ENCODE measurements at places on chromosomes 12 and 14.

DNA sequence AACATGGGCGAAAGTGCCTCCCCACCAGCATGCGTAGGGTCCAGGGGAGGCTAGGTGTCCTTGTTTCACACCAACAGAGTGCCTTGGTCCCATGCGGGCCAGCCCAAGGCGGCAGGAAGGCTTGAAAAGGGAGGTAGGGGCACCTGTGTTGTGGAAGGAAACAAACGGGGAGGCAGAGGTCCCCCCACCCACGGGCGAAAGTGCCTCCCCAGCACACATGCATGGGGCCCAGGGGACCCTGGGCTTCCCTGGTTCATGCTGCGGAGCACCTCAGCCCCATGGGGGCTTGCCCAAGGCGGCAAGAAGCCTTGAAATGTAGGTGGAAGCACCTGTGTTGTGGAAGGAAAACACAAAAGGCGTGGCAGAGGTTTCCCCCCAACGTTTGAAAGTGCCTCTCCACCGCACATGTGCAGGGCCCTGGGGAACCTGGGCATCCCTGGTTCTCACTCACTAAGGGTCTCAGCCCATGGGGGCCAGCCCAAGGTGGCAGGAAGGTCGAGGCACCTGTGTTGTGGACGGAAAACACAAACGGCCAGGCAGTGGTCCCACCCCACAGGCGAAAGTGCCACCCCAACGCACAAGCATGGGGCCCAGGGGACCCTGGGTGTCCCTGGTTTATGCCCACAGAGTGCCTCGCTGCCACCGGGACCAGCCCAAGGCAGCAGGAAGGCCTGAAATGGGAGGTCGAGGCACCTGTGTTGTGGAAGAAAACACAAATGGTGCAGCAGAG, 374.7 kb downstream of the ALG10 start:
- H3K4me1 ChIP-seq, result no peaks in the 10 kb centered on the region
- H3K27ac ChIP-seq, result no peak overlapping the region
- H3K36me3 ChIP-seq, result peaks cover 2% of the 10 kb centered on the region
- no peak overlapping the region for H3K4me3 ChIP-seq

DNA sequence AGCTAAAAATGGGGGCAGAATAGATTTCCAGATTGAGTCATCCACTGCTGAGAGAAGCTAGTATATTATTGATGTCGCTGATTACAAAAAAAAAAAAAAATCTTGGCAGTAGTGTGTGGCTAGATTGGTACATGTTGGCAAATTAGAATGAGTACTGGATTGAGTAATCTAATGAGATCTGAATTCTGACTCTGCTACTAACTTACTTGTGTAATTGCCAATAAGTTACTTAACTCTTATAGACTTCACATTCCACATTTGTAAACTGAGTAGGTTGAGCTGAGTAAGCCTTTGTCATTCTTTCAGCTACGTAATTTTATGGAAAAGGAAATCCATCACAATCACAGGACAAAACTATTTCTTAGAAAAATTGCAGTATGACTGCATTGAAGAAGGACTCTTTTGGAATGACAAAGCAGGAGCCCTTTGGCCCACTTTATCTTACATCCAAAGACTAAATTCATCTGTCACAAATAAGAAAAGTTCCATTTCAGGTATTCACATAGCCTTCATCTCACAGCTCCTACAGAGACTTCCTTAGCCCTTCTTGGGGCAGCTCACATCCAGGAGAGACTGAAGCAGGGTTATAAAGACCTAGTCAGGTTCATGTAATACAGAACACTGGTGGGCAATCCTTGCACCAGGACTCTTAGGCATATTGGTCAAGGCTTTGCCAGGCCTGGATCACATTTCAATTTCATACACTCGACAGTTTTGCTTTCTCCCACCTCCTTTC, 197.3 kb upstream of the CPNE8 start:
- DNase-seq, result no peak
- no peaks in the 10 kb centered on the region for H3K36me3 ChIP-seq
- no peaks in the 10 kb centered on the region for H3K4me1 ChIP-seq

DNA sequence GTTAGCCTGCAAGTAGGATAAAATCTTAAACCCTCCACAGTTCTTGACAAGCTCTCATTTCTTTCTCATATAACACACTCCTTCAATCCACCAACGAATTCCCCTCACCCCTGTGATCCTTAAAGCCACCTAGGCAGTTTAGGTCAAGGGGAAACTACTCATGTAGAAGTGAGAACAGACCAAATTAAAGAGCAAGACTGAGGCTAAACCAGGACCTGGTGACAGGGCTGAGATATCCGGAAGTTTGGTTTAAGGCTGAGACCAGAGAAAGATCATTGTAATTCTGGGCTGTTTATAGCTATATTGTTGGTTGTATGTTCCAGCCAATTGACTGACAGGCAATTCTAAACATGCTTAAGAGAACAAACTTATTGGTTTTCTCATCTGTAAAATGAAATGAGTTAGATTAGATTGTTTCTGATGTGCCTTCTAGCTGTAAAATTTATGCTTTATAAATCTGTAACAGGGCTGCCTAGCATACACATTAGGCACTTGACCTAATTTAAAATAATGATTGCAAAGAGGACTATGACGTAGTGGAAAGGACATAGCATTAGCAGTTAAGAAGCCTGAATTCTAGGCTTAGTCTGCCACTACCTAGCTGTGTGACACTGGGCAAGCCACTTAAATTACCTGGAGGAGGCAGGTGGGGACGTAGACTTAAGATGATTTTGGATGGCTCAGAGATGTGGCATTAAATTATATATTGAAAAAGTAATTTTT, 53.9 kb upstream of the PTGR2 start:
- H3K36me3 ChIP-seq, result no peaks in the 10 kb centered on the region
- peaks cover 4% of the 10 kb centered on the region for H3K4me1 ChIP-seq
- H3K4me3 ChIP-seq, result no peak overlapping the region
- no peaks in the 10 kb centered on the region for H3K27me3 ChIP-seq

DNA sequence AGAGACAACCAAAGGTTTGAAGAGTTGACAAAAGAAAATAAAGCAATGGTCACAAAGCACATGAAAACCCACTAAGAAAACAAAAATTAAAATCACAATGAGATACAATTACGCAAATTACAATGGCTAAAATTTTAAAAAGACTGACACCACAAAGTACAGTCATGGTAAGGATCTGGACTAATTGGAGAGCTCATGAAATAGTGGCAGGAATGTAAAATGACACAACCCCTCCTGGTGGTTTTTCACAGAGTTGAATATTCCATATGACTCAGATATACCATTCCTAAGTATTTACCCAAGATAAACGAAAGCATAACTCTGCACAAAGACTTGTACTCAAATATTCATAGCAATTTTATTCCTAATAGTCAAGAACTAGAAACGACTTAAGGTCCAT, 65.9 kb downstream of the NOVA1 start:
- no peaks in the 10 kb centered on the region for H3K27me3 ChIP-seq
- H3K4me1 ChIP-seq, result no peaks in the 10 kb centered on the region
- no peaks in the 10 kb centered on the region for H3K36me3 ChIP-seq
- no peak overlapping the region for H3K4me3 ChIP-seq
- no peak for DNase-seq

GRCh38 chr12:81206429-81206828, 128.6 kb downstream of the ACSS3 start:
- no peaks in the 10 kb centered on the region for H3K4me1 ChIP-seq
- H3K27ac ChIP-seq, result no peak overlapping the region
- no peaks in the 10 kb centered on the region for H3K27me3 ChIP-seq
- no peak for DNase-seq
- H3K4me3 ChIP-seq, result no peak overlapping the region
